A673 (cell line): ENCODE measurements at places on chromosomes 6 and 20. TPM values are rescaled to one million over a fixed set of nuclear protein-coding genes. Genes with fewer than 3 reads are reported as not detected.

Gene C6orf118
- total RNA-seq: not detected in 2 replicates

DNA sequence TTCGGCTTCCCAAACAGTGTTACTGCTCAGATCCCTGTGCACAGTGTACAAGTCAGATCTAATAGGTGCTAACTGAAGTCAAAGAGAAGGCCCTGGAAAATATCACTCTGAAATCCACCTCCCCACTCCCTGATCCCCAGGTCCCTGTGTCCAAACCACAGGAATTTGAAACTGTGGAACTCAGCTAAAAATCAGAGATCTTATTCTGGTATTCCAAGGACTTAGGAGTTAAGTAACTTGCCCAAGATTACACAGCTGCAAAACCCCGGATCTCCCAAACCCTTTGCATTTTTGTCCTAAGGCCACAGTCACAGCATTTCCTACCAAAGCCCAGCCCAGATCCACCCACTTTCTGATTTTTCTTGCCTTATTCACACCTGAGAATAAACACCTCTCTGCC, 32.3 kb upstream of the SLC23A2 start:
- no peak overlapping the region for H3K27ac ChIP-seq
- DNase-seq: no peak
- H3K4me1 ChIP-seq: no peaks in the 10 kb centered on the region
- no peaks in the 10 kb centered on the region for H3K36me3 ChIP-seq
- no peak overlapping the region for H3K4me3 ChIP-seq
- H3K27me3 ChIP-seq: no peaks in the 10 kb centered on the region

DNA sequence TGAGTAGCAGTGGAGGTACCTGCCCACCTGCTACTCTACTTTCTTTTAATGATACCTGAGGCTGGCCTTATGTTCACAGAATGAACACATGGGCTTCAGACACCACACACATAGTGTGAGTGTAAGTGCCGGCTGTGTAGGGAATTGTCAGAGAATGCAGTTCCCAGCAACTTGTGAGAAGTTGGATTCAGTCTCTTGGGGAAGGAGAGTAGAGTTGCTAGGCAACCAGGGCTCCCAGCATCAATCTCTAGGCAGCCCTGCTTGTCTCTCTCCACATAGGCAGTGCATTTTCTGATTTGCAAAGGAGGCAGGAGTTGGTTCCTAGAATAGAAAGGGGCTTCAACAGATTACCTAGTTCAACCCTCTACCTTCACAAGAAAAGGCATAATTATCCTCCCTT, 74.1 kb downstream of the BFSP1 start:
- H3K4me1 ChIP-seq: no peaks in the 10 kb centered on the region
- H3K4me3 ChIP-seq: no peak overlapping the region
- peaks cover 22% of the 10 kb centered on the region for H3K36me3 ChIP-seq
- DNase-seq: no peak

- no peak overlapping the region for H3K4me3 ChIP-seq
- H3K4me1 ChIP-seq: no peaks in the 10 kb centered on the region
- no peaks in the 10 kb centered on the region for H3K27me3 ChIP-seq
Measured at GRCh38 chr20:14288341-14289330, 48.8 kb downstream of the FLRT3 start.

Gene DLL1
- 1.1 and 1.2 TPM in 2 replicates for total RNA-seq

DNA sequence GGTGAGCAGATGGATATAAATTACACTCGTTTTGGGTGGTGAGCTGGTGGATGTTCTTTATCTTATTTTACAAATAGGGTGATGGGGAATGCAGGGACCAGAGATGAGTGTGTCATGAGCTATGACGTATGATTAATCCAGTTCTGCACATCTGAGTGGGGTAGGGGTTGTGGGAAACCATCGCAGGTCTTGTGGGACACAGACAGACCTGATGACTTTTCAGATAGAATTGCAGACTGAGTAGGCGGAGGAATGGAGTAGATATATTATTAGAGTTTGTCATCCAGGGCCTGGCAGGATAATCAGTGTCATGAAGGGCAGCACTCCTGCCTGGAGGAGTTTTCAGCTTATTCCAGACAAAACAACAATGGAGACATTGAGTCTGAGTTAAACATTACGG, 12.9 kb upstream of the DSP start:
- no peaks in the 10 kb centered on the region for H3K27me3 ChIP-seq
- H3K36me3 ChIP-seq: no peaks in the 10 kb centered on the region
- H3K4me3 ChIP-seq: no peak overlapping the region
- H3K4me1 ChIP-seq: peaks cover 28% of the 10 kb centered on the region

GRCh38 chr6:8017276-8017701, 46.9 kb downstream of the BLOC1S5 start:
- no peaks in the 10 kb centered on the region for H3K4me1 ChIP-seq
- peaks cover 4% of the 10 kb centered on the region for H3K36me3 ChIP-seq
- H3K27ac ChIP-seq: no peak overlapping the region
- H3K27me3 ChIP-seq: no peaks in the 10 kb centered on the region
- no peak overlapping the region for H3K4me3 ChIP-seq

DNA sequence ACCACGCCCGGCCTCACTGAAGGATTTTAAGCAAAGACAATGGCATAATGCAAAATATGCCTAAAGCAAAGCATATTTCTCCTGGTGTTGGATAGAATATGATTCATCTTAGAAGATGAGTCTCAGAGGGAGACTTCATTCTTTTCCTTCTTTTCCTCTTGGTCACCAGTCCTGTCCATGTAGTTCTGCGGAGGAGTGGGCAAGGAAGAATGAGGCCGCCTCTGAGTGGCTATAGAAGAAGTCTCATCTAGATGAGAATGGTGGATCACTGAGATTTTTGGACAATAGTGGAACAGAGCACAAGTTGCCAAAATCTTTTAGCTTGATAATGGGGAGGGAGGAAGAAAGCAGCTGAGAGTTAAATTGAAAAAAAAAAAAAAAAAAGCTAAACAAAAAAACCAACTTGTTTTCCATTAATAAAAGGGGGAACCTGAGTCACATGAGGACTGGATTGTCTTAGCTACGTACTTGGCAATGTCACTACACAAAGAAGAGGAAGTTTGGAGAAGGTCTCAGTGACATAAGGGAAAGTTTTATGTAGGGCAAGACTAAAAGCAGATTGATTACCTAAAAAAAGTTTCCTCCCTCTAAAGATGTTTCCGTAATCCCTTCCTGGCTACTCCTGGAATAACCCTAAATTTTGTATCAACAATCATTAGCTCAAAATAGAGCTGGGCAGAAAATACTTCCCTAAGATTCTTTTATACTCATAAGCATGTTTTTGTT, 6.0 kb downstream of the CD83 start:
- H3K27ac ChIP-seq: no peak overlapping the region
- no peaks in the 10 kb centered on the region for H3K27me3 ChIP-seq
- DNase-seq: no peak
- H3K36me3 ChIP-seq: no peaks in the 10 kb centered on the region
- no peak overlapping the region for H3K4me3 ChIP-seq
- H3K4me1 ChIP-seq: peaks cover 23% of the 10 kb centered on the region

Gene MCHR2
- not detected in 2 replicates for total RNA-seq

Gene FHL5
- total RNA-seq: 0.84 TPM in 1 of 2 replicates, not detected in the other

- peak; percentile 79 for DNase-seq
- no peak overlapping the region for H3K27ac ChIP-seq
- H3K4me3 ChIP-seq: no peak overlapping the region
- peaks cover 14% of the 10 kb centered on the region for H3K36me3 ChIP-seq
- no peaks in the 10 kb centered on the region for H3K4me1 ChIP-seq
Measured at GRCh38 chr6:142207265-142207877, 60.3 kb downstream of the VTA1 start.
